NCI-H1930 (cell line): ENCODE measurements at places on chromosomes 13 and 19.

GRCh38 chr13:52345048-52345447, 60.9 kb downstream of the THSD1 start:
- no peak for DNase-seq

GRCh38 chr19:33393286-33394005, 19.9 kb downstream of the CEBPG start:
- no peak for DNase-seq

DNA sequence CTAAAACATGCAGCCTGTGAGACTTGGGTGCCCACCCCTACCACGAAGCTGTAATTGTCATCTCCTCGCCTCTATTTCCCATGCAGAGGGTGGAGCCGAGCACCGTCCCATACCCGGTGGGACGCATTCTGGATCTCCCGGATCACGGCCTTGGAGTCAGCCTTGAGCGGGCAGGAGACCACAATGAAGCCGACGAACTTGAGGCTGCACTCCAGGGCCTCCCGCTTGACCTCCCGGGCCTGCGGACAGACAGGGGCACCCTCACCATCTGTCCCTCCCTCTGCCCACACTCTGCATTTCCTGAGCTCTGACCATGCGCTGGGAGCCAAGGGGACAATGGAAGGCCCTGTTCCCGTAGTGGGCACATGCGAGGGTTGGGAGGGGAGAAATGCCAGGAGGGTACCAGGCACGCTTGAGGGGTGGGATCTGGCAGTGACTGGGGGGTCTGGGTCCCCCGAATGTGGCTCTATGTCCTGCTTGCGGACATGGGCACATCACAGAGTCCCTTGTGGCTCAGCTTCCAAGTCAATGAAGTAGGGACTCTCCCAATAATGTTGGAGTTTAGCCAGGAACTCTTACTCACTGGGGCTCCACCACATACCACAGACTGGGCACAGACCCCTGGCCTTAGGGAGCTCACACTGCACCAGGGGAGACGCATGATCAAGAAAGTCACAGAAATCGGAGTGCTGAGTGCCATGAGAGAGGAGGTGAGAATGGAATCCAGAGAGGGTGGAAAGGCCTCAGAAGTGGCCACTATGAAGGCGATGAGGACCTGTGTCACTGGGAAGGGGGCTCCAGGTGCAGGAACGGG, 9.2 kb upstream of the GMIP start:
- no peak for DNase-seq

DNA sequence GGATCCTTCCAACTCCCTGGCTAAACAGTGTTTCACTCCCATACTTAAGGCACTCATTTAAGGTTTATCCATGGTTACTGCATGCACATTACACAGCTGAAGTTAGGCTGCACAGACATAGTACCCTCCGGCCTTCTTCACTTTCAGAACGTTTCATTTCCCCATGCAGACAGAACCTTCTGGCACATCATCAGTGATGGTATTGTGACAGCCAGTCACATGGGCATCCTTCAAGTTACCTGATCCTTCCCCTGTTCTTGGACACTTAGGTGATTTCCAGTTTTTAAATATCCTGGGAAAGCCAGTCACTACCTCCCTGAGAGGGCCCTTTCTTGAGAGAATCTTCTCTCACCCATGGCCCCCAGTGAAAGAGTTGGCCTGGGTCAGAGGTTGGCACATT, 9.1 kb downstream of the SMIM7 start:
- DNase-seq: no peak

DNA sequence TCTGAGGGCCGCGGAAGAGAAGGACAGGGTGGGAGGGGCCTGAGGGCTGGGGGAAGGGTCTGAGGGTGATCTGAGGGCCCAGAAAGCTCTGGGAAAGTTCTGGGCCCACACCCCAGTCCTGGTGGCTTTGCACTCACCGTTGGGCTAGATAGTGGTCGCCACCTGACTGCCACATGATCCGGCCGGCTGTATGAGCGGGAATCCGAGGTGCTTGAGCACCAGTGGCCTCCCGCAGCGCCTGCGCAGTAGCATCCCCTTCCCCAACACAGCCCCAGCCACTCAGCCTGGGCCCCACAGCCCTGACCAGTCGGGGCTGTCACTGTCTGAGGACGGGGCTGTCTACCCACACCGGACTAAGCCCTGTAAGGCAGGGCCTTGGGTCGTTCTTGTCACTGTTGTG, 15.0 kb downstream of the PRODH2 start:
- no peak for DNase-seq

DNA sequence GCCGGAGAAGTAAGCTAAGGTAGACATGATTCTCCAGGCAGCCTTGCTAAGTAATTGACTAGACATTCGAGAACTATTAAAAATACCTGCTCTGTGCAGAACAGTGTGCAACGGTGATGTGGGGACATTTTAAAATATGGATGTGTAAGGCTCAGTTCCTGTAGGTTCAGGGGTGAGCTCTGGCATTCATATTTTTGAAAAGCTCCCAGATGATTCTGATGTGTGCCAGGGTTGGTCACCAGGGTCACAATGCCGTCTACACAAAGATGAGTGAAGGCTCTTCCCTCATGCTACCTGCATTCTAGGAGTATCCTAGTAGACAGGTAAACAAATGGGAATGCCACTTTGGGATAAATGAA, 702 bp upstream of the EPSTI1 start:
- DNase-seq: no peak

- DNase-seq: no peak
Observed at GRCh38 chr19:54731191-54731590, 6.9 kb downstream of the KIR3DL3 start.

DNA sequence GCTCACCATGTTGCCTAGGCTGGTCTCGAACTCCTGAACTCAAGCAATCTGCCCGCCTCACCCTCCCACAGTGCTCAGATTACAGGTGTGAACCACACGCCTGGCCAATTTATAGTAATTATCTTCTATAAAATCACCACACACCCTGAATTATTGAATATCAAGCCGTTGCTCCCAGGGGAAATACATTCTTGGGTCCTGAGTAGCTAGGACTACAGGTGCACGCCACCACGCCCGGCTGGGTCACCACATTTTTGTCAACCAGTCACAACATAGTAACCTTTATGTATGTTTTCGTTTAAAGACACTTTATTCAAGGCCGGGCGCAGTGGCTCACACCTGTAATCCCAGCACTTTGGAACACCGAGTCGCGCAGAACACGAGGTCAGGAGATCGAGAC, 8.3 kb downstream of the CBLC start:
- DNase-seq: no peak

DNA sequence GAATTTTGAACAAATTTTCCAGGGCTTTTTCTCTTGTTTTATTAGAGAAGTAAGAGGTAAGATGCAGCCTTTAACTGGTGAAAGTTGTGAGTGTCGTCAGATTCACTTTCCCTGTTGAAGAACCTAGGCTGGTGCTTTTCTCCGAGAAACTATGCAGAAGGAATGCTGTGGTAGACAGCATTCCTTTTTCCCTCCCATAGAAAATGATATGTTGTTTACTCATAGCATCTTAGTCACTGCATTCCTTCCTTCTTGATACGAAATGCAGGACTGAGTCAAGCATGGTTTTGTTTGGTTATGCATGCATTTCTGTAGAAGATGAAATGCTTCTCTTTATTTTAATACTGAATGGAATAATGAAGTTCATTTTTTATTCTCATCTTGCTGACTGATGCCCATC, 3.4 kb downstream of the ITGBL1 start:
- DNase-seq: no peak

GRCh38 chr13:106744516-106744915, 176.6 kb upstream of the ARGLU1 start:
- DNase-seq: no peak

DNA sequence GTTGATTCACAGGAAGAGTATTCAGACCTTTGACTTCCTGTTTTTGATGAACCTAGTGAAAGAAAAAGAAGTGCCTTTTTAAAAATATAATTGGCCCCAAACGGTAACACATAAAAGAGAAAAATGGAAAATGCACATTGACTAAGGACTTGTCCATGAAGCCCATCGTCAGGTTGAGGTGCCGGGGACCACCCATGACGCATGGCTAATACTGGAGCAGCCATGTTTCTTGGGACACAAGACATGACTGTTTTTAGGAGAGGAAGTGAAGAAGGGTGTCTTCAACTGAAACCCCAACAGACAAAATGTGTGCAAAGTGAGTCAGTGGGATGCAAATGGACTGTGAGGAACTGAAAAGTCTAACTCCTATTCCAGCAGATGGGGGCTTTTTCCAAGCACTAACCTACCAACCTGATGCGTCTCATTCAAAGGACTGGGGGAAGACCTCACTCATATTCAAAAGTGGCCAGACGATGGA, 459.4 kb downstream of the FOXO1 start:
- DNase-seq: no peak

GRCh38 chr19:4596033-4596904, 36.8 kb upstream of the SEMA6B start:
- DNase-seq: no peak

- DNase-seq: no peak
Observed at GRCh38 chr13:112877539-112877938, 91.5 kb upstream of the MCF2L start.

- DNase-seq: no peak
Observed at GRCh38 chr19:5623397-5624017, 624 bp downstream of the SAFB start.

DNA sequence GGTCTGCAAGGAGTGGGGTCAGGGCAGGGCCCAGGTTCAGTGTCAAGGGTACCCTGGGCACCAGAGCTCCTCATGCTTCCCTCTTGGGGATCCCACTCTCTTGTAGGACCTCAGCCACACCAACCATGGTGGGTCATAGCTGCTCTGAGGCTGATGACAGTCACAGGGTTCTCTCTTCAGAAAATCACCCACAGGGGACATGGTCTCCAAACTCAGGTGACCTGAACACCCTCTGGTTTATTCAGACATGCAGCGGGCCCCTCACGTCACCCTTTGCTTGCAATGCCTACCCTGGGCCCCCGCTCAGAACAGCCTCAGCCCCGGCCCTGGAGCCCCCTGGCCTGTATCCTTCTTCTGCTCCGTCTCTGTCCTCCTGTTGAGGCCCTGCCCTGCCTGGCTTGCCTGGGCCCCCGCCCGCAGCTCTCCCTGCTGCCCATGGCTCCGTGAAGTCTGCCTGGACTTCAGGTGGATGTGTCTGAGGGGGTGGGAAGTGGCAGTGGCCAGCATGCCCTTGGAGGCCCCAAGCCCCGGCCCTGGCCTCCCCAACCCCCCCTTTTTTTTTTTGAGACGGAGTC, 20.4 kb downstream of the CHERP start:
- no peak for DNase-seq

GRCh38 chr13:46348961-46349360, 38.1 kb downstream of the RUBCNL start:
- DNase-seq: no peak

- no peak for DNase-seq
Observed at GRCh38 chr13:113653264-113654174, 4.5 kb downstream of the ATP4B start.

DNA sequence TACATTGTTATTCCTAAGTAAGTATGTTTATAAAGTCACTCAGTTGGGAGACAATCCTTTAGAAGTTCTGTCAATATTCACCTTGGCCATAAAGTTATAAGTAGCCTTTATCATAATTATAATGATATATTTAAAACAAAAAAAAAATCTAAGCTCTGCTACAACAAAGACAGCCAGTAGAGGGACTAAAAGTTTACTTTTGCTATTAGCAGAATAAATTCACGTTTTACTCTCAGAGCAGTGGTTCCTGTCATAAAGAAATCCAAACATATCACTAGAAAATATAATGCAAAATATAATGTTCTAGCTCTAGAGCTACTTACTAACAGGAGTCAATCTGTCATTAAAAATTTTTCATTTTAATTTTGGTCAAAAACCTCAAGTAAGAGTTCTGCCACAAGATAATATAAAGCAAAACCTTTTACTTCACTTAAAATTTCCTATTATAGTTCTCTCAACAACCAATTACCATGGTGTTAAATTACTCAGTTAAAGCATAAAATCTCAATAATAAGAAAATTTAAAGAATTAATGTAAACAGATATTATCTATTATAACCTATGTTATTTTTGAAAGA, 17.7 kb downstream of the INTS6 start:
- no peak for DNase-seq

DNA sequence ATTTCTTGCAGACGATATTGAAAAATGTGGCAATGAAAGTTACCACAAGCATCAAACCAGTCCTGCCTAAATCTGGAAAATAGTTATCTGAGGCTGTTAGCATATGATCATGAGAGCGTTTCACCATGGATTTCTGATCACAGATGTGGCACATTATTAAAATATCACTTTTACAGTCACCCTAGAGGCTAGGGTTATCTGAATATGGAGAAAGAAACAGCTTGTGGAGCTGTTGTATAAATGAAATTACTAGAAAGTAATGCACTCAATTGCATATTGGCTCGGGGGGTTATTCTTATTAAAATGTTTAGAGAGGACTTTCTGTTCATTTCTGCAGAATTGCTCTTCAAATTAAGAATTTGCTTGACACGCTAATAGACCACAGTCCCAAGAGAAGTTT, 35.6 kb downstream of the ALOX5AP start:
- no peak for DNase-seq

GRCh38 chr13:110284779-110285484, 22.0 kb downstream of the COL4A1 start:
- DNase-seq: no peak

- no peak for DNase-seq
Observed at GRCh38 chr13:107518780-107519179, 696.6 kb downstream of the LIG4 start.

- DNase-seq: peak; percentile 59
Observed at GRCh38 chr13:79782541-79783205, 301.7 kb downstream of the NDFIP2 start.

DNA sequence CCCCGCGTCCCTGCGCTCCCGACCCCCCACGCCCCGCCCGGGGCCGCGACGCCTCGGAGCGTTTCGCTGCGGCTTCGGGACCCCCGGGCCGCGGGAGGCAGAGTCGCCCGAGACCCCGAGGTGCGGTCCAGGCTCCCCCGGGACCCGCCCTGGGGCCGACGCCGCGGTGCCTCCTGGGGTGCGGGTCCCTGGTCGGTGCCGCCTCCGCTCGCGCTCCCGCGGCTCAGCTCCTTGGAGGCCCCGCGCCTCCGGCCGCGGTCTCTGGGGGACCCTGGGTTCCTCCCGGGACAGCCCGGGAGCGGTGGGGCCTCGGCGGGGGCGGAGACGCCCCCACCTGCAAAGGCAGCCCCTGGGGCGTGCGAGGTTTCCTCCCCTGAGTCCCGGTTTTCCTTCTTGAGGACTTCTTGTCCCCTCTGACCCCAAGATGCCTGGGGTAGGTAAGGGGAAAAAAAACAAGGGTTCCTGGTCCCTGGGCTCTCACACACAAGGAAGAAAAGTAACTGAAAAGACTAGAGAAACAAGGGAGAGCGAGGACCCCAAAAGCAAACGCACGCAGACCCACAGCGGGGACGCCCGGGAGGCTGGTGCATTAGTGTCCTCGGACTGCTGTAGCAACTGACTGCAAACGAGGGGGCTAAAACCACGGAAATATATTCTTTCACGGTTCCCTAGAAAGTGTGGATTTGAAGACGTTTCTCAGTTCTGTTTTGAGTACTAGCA, 740 bp downstream of the ZNF555 start:
- DNase-seq: no peak
